H1 (cell line): ENCODE measurements at places on chromosomes 13 and 19.

DNA sequence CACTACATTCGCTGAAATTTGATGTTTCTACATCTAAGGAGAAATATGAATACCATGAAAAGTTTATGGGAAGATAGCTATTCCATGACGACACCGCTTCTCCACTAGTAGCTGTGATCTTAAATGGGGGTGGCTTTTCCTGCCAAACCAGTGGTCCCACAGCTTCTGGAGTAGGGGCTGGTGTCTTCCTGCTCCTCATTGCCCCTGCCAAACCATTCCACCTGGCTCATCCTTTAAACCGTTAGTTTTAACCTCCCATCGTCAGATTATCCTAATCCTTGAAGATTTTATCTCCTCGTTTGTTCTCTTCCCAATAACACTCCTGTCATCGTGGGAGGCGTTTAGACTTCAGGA, 568 bp upstream of the ZNF230 start:
- H3K36me3 ChIP-seq = no peaks in the 10 kb centered on the region
- peak overlapping the region; percentile 85 for H3K4me3 ChIP-seq

- DNase-seq = no peak
- peak overlapping the region; percentile 35 for H3K4me3 ChIP-seq
- no peak overlapping the region for H3K27ac ChIP-seq
Measured at GRCh38 chr13:50130123-50130946, 115.1 kb downstream of the KCNRG start.

- no peak for DNase-seq
- H3K36me3 ChIP-seq = no peaks in the 10 kb centered on the region
- H3K4me1 ChIP-seq = 0 out of 2 replicates have a peak, but pooled peaks cover 2% of the 10 kb centered on the region
- H3K27me3 ChIP-seq = no peaks in the 10 kb centered on the region
Measured at GRCh38 chr13:30071969-30072817, 221.8 kb upstream of the UBL3 start.

GRCh38 chr13:94683409-94683808, 28.9 kb downstream of the SOX21 start:
- H3K27ac ChIP-seq = no peak overlapping the region
- H3K27me3 ChIP-seq = no peaks in the 10 kb centered on the region
- no peak overlapping the region for H3K4me3 ChIP-seq
- H3K4me1 ChIP-seq = no peaks in the 10 kb centered on the region; the same call in 1 of the 2 replicates
- no peaks in the 10 kb centered on the region for H3K36me3 ChIP-seq

DNA sequence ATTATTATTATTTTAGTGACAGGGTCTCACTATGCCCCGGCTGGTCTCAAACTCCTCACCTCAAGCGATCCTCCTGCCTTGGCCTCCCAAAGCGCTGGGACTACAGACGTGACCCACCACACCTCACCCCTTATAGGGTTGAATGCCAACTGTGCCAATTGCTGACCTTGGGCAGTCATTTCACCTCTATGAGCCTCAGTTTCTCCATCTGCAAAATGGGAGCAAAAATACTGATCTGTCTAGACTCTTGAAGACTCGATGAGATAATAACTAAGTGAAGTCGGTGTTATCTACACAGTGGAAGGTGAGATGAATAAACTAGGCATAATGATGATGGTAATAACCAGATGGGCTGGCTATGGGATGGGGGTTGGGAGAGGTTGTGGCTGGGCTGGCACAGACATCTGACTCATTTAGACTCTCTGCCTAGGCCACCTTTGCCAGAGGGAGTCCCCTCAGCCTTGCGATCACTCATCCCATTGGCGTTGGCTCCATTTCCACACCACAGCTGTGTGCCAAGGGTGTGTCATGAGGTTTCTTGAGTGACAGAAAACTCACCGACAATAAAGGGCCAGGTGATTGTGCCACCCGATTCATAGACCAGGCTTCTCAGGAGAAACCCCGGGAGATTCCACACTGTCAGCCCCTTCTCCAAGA, at the start of gene CASP14:
CASP14 (plus strand) TSS at position 596 of the 657 bp plus-strand sequence. CDS start 2,772 bp downstream, outside the sequence.
- H3K36me3 ChIP-seq = no peaks in the 10 kb centered on the region
- no peaks in the 10 kb centered on the region for H3K4me1 ChIP-seq
- no peak for DNase-seq
- no peaks in the 10 kb centered on the region for H3K27me3 ChIP-seq
- H3K27ac ChIP-seq = no peak within 1 kb of the TSS

DNA sequence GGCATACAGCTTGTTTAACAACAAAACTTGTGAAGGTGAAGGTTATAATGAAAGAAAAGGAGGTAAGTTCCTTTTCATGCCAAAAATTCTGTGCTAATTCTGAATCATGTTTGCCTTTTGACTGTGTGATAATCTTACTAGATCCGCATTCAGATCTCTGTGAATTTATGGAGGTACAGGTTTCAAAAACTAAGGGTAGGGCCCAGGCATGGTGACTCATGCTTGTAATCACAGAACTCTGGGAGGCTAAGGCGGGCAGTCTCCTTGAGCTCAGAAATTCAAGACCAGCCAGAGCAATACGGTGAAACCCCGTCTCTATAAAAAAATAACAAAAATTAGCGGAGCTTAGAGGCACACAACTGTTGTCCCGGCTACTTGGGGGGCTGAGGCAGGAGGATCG, 45.9 kb downstream of the PCDH9 start:
- no peak overlapping the region for H3K4me3 ChIP-seq
- no peak for DNase-seq
- H3K36me3 ChIP-seq = no peaks in the 10 kb centered on the region
- H3K4me1 ChIP-seq = no peaks in the 10 kb centered on the region
- H3K27me3 ChIP-seq = no peaks in the 10 kb centered on the region

DNA sequence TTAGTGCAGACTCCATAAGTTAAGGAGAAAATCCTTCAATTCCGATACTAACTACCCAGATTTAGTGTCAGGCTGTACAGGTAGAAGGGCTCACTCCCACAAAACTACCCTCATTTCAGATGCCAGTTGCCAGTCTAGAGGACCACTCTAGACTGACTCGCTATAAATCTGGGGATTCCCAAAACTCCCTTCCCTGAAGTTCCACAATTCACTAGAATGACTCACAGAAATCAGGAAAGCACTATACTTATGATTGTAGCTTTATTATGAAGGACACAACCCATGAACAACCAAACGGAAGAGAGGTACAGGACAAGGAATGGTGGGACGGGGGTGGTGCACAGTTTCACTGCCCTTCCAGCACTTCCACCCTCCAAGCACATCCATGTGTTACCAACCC, 321.2 kb downstream of the DIAPH3 start:
- H3K4me1 ChIP-seq = no peaks in the 10 kb centered on the region; the same call in 1 of the 2 replicates
- H3K27ac ChIP-seq = no peak overlapping the region
- no peaks in the 10 kb centered on the region for H3K36me3 ChIP-seq
- DNase-seq = no peak
- H3K27me3 ChIP-seq = no peaks in the 10 kb centered on the region
- no peak overlapping the region for H3K4me3 ChIP-seq

DNA sequence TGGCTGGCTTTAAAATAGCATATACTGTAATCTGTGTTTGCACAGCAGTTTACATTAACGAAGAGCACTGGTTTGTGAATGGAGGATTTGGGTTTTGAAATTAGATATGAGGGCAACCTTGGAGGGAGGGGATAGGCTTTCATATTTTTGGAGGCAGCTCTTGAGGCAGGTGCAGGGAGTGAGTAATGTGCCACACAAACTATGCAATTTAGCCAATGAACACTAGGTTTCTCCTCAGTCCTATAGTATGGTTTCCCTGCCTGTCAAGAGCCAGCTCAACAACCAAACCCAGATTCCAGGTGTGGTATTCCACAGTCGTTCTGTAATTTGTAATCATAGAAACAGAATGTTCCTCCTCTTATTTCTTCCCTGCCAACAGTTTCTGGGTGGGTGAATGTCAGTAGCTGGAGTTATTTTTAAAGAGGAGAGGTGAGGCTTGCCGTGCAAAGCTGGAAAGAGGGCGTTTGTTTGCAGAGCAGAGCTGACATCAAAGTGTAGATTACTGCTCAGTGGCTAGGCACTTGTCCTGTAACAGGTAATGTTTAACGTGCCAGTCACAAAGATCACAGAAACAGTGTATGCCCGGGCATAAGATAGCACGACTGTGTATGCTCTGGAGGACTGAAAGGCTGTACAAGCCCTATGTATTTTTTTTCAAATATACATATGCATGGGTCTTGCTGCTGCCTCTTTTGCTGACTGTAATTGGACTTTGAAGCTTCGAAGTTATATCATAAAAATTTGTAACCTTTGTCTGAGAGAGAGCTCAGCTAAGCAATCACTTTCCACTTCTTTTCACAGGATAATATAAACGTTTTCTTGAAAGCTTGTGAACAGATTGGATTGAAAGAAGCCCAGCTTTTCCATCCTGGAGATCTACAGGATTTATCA, 124.2 kb downstream of the LMO7 start:
- DNase-seq = no peak
- H3K27me3 ChIP-seq = no peaks in the 10 kb centered on the region
- no peak overlapping the region for H3K4me3 ChIP-seq
- H3K4me1 ChIP-seq = no peaks in the 10 kb centered on the region
- no peaks in the 10 kb centered on the region; the same call in 1 of the 2 replicates for H3K36me3 ChIP-seq
- no peak overlapping the region for H3K27ac ChIP-seq

GRCh38 chr13:88887045-88887662, 1216.0 kb downstream of the SLITRK5 start:
- H3K4me3 ChIP-seq = no peak overlapping the region
- DNase-seq = no peak
- H3K36me3 ChIP-seq = no peaks in the 10 kb centered on the region
- H3K27ac ChIP-seq = no peak overlapping the region
- H3K4me1 ChIP-seq = no peaks in the 10 kb centered on the region
- no peaks in the 10 kb centered on the region for H3K27me3 ChIP-seq

GRCh38 chr13:85148009-85148408, 651.2 kb downstream of the SLITRK6 start:
- DNase-seq = no peak
- no peak overlapping the region for H3K27ac ChIP-seq
- H3K4me1 ChIP-seq = no peaks in the 10 kb centered on the region

GRCh38 chr19:40663695-40664692, 26.5 kb downstream of the NUMBL start:
- H3K27ac ChIP-seq = no peak overlapping the region
- peak overlapping the region; percentile 54 for H3K4me3 ChIP-seq
- no peaks in the 10 kb centered on the region for H3K4me1 ChIP-seq

DNA sequence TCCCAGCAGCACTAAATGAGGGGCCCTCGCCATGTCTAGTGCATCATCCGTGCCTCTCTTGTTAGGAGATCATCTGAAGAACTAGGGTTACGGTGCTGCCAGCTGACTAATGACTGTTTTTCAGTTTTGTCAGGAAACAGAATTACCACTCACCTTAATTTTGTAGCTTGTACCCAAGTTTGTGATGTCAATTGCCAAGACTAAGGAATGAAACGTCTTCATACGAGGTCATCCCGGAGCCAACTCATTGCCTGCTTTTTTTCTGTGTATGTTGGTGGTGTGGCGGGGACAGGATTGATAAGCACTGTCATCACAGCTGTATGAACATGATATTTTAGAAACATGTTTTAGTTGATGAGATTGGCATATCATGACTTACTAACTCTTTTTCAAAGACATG, 100.6 kb downstream of the TNFRSF19 start:
- H3K36me3 ChIP-seq = no peaks in the 10 kb centered on the region
- no peak overlapping the region for H3K4me3 ChIP-seq
- no peaks in the 10 kb centered on the region for H3K27me3 ChIP-seq
- DNase-seq = no peak
- H3K4me1 ChIP-seq = no peaks in the 10 kb centered on the region
- H3K27ac ChIP-seq = no peak overlapping the region

DNA sequence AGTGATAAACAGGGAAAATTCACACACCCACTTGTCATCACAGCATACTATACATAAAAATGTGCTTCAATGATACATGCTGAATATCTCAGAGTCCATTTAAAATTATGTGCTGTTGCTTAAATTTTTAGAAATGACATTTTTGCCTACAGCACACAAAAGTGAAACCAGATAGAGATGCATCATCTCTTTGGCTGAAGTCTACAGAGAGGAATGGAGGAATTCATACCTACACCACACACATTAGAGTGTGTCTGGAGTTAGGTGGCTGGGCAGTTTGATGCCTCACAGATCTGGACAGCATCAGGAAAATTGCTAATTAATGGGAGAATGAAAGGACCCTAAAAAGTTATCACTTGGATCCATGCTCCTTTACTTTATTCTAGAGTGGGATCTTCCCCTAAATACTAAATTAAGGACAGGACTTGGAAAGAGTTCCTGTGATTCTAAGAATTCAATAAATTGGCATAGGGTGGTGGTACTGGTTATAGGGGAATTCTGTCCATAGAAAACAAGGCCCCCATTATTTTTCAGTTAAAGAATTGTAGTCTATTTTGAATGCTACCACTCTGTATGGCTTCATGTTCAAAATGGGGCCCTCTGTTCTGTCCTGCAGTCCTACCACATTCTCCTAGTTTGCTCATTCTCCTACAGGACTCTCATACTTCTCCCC, 41.3 kb downstream of the RCBTB2 start:
- DNase-seq = no peak
- H3K36me3 ChIP-seq = no peaks in the 10 kb centered on the region
- H3K4me3 ChIP-seq = no peak overlapping the region
- no peak overlapping the region for H3K27ac ChIP-seq
- no peaks in the 10 kb centered on the region for H3K27me3 ChIP-seq

- peaks cover 40% of the 10 kb centered on the region for H3K36me3 ChIP-seq
- no peak for DNase-seq
- no peak overlapping the region for H3K27ac ChIP-seq
- H3K4me3 ChIP-seq = no peak overlapping the region
- peaks cover 7% of the 10 kb centered on the region; the same call in 1 of the 2 replicates for H3K4me1 ChIP-seq
Measured at GRCh38 chr19:10116085-10116865, 3.4 kb downstream of the EIF3G start.

DNA sequence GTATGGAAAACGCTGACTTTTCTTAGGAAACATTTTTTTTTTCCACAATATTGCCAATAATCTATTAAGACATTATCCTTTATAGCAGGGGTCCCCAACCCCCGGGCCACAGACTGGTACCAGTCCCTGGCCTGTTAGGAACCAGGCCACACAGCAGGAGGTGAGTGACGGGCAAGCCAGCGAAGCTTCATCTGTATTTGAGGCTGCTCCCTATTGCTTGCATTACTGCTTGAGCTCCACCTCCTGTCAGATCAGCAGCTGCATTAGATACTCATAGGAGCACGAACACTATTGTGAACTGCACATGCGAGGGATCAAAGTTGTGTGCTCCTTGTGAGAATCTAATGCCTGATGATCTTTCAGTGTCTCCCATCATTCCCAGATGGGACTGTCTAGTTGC, 793.7 kb downstream of the SLITRK5 start:
- no peaks in the 10 kb centered on the region for H3K36me3 ChIP-seq
- H3K4me3 ChIP-seq = no peak overlapping the region
- H3K27me3 ChIP-seq = no peaks in the 10 kb centered on the region
- H3K4me1 ChIP-seq = no peaks in the 10 kb centered on the region
- H3K27ac ChIP-seq = no peak overlapping the region

DNA sequence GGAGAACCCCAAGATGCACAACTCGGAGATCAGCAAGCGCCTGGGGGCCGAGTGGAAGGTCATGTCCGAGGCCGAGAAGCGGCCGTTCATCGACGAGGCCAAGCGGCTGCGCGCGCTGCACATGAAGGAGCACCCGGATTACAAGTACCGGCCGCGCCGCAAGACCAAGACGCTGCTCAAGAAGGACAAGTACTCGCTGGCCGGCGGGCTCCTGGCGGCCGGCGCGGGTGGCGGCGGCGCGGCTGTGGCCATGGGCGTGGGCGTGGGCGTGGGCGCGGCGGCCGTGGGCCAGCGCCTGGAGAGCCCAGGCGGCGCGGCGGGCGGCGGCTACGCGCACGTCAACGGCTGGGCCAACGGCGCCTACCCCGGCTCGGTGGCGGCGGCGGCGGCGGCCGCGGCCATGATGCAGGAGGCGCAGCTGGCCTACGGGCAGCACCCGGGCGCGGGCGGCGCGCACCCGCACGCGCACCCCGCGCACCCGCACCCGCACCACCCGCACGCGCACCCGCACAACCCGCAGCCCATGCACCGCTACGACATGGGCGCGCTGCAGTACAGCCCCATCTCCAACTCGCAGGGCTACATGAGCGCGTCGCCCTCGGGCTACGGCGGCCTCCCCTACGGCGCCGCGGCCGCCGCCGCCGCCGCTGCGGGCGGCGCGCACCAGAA, 1.1 kb downstream of the SOX1 start:
- H3K36me3 ChIP-seq = no peaks in the 10 kb centered on the region
- H3K27ac ChIP-seq = no peak overlapping the region
- DNase-seq = peak; percentile 74
